ENCODE measurements at places on chromosomes 6 and 20.

- no peak for ATAC-seq
Measured at GRCh38 chr6:34158876-34159275, 13.0 kb upstream of the GRM4 start.

DNA sequence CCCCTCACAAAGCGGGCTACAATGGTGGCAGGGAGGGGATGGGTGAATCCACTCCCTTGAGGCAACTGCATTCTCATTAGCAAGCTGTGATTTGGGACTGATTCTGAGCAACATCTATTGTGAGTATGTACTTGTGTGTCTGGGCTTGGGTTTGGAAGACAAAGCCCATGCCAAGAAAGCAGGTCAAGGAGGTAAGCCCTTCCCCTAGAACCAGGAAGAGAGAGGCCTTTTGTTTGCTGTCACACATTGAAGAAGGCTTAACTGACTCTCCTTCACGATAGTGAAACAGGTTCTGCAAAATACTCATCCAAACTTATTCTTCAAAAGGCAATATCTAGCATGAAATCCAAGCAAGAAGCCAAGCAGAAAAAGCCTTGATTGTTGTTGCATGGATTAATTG, 403.1 kb upstream of the ID4 start:
- ATAC-seq, result no peak

DNA sequence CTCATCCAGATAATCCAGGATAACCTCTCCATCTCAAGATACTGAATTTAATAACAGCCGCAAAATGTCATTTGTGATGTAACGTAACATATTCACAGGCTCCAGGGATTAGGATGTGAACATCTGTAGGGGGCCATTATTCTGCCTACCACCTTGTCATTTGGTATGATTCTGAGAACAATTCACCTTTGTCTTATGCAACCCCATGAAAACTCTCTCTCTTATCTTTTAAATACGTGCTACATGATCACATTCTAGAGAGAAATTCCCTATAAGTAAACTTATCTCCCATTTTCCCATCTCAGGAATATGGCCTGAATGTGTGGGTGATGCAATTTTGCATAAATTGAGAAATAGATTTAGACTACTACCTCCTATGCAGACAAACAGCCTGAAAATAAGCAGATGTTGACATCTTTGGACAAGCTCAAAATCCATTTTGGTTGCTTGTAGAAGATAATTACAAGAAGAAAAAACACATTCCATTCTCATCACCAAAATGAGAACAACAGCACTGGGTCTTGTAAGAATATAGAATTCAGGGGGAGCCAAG, 255.4 kb upstream of the STXBP5 start:
- no peak for ATAC-seq

- no peak for ATAC-seq
Measured at GRCh38 chr6:170272341-170273065, 18.4 kb downstream of the DLL1 start.

- ATAC-seq, result no peak
Measured at GRCh38 chr20:47780720-47781389, 4.4 kb downstream of the SULF2 start.

- ATAC-seq, result no peak
Measured at GRCh38 chr20:23260181-23260840, 90.3 kb upstream of the NXT1 start.

DNA sequence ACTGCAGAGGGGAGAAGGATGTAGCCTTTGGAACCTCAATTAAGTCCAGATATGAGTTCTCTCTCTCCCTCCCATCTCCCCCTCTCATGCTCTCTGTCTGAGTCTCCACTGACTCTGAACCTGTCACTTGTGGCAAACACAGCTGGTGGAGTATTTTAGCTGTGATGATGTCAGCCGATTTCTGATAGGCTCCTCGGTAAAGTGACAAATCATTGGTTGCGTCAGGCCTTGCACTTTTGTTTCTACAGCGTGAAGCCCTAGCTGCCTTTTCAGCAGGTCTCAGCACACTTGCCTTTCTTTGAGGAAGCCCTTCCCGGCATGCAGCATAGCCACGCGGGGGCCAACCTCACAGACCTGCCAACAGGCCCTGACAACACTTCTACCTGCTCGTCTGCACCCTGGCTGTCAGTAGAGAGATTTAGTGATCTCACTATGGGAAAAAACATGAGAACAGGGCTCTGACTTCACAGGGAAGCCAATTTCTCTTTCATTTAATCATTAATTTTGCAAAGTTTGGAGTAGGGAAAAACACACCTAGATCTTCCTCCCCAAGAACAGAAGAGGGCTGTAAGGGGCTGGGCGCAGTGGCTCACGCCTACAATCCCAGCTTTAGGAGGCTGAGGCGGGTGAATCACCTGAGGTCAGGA, 84.4 kb downstream of the GMPR start:
- peak; percentile 73 for ATAC-seq

- no peak for ATAC-seq
Measured at GRCh38 chr20:21344961-21345360, 41.8 kb downstream of the XRN2 start.

DNA sequence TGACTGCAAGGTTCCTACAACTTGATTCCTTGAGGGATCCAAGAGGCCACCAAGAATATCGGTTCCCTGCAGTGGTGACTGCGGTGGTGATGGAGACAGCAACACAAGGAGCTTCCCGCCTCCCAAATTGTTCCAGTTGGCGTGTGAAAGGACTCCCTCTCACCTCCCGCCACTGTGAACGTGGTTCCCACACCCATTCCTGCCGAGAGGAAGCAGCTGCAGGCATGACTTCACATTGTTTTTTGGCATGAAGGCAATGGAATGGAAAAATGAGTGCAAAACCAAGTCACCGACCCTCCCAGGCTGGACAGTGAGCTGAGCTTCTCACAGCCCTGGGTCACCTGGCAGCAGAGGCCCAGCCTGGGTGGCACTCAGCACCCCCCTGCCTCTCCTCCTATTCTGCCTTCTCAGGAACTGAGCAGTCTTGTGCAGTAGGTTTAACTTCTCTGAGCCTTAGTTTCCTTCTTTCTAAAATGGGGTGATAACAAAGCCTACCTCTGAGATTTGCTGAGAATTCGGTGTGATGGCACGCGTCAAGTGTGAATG, 75.0 kb downstream of the CNKSR3 start:
- no peak for ATAC-seq

- no peak for ATAC-seq
Measured at GRCh38 chr6:169451065-169451838, 197.6 kb upstream of the THBS2 start.

GRCh38 chr6:145836772-145837171, 22.2 kb upstream of the FBXO30 start:
- ATAC-seq, result no peak

DNA sequence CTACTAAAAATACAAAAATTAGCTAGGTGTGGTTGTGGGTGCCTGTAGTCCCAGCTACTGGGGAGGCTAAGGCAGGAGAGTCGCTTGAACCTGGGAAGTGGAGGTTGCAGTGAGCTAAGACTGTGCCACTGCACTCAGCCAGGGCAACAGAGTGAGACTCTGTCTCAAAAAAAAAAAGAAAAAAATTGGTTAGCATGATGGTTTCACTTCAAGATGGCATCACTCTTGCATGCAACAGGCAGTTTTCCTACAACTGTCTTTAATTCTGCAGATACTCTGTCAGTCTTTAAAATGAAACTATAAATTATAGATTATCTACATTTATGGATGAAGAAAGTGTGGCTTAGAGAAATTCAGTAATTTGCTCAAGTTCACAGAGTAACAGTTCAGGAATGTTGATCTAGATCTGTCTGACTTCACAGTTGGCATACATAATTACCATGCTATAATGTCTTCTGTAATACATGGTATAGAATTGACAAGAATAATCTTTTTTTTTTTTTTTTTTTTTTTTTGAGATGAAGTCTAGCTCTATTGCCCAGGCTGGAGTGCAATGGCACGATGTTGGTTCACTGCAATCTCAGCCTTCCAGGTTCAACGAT, 27.0 kb downstream of the ITCH start:
- ATAC-seq, result no peak

GRCh38 chr20:45363611-45364492, 896 bp downstream of the SYS1 start:
- no peak for ATAC-seq

GRCh38 chr6:84815896-84816735, 51.7 kb upstream of the TBX18 start:
- no peak for ATAC-seq

GRCh38 chr20:47007826-47008655, 113.4 kb downstream of the EYA2 start:
- ATAC-seq, result no peak

- peak; percentile 17 for ATAC-seq
Measured at GRCh38 chr6:155313602-155314091, 637 bp downstream of the TFB1M start.

- ATAC-seq, result no peak
Measured at GRCh38 chr6:144548536-144548935, 263.4 kb downstream of the UTRN start.

GRCh38 chr6:17390276-17390675, 3.1 kb upstream of the CAP2 start:
- no peak for ATAC-seq

All from stimulated activated memory B cell treated with anti-CD40 and anti-IgM and Interleukin-4, amounts not matched to agents 10 μg/mL and 1 μg/mL and 100 μg/mL, for 72 hours (primary cell).